ENCODE measurements at places on chromosomes 3 and 15.

DNA sequence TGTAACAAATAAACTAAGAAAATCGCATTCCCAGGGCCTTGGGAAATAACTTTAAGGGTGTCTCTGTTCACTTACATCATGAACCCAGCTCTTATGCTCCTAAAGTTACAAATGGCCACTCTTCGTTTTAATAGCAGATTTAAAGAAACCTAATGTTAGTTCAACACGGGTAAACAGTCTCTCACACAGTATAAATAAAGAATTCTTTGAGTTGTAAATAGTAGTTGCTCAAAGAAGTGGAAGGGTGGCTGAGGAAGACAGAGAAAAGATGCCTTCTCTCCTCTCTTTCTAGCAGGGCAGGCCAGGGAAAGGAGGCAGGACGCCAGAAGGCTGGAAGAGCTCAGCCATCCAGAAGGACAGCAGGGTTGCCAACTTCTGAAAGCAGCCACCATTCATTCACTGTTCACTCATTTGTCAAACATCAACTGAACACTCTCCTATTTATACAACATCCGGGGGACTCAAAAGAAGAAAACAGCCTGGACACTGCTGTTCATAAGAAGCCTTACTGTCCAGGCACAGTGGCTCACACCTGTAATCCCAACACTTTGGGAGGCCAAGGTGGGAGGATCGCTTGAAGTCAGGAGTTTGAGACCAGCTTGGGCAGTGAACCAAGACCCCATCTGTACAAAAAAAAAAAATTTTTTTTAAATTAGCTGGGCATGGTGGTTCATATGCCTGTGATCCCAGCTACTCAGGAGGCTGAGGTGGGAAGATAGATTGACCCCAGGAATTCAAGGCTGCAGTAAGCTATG is 47.3 kb downstream of the WWTR1 start:
- DNase-seq: no peak

DNA sequence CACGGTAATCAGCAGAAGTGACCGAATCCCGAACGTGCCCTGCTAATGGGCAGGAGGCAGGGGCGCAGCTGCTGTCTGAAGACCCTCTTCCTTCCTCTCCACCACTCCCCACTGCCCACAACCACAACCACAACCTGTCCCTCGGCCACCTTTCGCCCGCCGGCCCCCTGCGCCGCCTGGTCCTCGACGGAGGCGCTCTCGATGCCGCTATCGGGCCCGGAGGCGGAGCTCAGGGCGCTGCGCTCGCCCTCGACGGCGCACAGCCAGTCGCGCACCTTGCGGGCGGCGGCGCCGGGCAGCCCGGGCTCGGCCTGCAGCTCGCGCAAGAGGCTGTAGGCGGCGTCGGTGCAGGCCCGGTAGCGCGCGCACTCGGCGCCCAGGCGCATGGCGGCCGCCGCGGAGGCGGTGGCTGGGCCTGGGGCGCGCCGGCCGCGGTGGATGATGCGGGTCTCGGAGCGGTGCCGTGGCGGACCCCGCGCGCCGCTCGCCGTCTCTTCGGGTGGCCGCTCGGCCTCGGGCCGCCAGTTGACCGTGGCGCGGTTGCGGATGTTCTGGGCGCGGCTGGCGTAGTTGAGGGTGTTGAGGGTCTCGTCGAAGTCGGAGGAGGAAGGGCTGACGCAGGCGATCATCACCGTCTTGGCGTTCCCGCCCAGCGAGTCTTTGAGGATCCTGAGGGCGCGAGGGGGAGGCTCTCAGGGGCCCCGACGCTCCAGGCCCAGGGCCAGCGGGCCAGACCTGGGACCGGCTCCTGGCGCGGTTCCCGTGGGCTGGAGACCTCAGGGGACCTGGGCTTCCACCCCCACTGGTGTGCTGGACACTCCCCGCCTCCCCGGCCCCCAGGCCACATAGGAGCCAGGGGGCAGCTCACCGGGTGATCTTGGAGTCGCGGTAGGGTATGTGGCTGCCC is 6.9 kb downstream of the KIF7 start:
- DNase-seq: no peak

DNA sequence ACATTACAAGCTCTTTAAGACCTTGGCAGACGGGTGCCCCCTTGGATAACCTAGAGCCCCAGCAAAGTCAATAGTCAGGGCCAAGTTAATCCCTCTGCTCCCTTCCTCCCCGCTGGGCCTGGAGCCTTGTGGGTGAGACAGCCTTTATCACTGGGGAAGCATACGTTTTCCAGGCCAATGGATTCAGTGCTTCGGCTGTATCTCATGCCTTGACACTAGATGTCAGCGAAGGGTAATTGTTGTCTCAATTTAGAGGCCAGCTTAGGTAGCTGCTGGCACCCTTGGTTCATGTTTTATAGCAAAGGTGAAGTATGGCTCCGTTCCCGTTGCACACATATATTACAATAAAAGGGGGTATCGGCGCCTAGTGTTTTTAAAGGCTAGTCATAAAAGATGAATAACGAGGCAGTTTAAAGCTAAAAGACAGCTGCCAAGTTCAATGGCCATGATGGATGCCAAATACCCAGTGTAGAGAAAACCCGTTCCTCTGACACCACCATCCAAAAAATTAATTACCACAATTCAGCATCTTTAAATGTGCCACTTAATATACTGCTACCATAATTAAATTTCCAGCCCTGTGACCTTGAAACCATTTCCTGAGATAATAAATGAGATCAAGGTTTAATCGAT is 52.3 kb upstream of the BNIP2 start:
- DNase-seq: no peak

DNA sequence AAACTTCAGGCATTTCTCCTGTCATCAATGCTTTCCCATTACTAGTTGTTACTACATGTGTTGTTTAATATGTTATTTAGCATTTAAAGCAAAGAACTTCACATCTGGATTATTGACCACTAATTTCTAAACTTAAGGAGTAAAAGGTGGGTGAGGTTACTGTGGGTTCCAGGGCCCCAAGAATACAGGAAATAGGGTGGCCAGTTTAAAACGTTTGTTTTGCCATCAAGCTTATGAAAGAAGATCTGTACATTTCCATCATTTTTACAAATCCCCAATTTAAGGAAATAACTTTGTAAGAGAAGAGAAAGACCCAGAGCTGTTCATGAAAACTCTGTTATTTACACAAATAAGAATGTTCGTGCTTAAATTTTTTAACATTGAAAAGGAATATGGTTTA is 54.5 kb upstream of the ACKR4 start:
- no peak for DNase-seq

- no peak for DNase-seq
These were observed 9.4 kb upstream of the MESP1 start for GRCh38 chr15:89760303-89761008.

DNA sequence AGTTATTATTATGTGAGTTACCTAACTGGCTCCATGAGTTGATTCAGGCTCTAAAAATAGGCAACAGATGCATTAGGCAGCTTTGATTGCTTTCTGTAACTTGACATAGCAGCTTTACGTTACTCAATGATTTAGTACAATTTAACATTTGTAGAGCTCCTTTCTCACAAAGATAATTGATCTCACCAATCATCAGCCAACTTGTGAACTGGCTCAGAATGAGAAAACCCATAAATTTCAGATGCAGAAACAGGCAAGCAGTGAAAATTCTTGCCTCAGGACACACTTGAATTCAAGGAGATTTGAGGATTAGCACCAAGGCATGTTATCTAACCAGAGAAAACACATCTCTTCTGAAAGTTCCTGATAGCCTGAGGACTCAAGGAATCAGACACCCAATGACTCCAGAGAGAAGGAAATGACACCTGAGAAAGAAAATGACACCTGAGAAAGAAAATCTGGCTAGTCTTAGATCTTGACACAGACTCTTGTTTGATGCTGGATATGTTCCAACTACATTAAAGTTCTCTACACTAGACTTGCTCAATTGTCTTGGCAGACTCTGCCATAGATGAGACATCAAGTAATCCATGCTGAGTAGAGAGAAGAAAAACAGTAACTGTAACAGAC is 315.1 kb upstream of the CBLB start:
- no peak for DNase-seq

GRCh38 chr3:123202451-123202850 is 708 bp downstream of the SEC22A start:
- DNase-seq: no peak

GRCh38 chr3:58293516-58293915 is 12.5 kb upstream of the RPP14 start:
- DNase-seq: peak; percentile 50

GRCh38 chr3:66052721-66053549 is 14.2 kb upstream of the MAGI1 start:
- no peak for DNase-seq

GRCh38 chr3:37642670-37643598 is 218.7 kb upstream of the CTDSPL start:
- DNase-seq: no peak

DNA sequence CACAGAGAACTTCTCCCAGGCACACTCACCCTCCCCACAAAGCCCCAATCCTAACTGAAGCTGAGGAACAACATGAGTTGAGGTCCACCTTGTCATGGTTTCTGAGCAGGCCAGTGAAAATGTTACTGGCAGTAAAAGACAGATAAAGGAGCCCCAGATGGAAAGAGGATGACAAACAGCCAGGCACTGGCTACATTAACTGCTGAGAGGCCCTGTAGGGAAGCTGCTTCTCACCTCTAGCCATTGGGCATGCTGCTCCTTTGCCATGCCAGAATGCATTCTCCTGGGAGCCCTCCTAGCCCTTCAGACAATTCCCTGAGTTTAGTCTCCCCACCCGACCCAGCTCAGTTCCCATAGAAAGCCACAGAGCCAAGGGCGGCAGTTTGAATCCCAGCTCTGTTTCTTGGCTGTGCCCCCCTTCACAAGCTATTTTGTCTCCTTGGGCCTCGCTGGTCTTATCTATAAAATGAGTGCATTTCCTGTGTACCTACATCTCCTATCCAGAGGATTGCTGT is 60.5 kb downstream of the LMCD1 start:
- DNase-seq: no peak

- no peak for DNase-seq
These were observed 141.5 kb downstream of the DUT start for GRCh38 chr15:48472756-48473155.

- no peak for DNase-seq
These were observed 518.4 kb downstream of the FOXP1 start for GRCh38 chr3:71064956-71065763.

DNA sequence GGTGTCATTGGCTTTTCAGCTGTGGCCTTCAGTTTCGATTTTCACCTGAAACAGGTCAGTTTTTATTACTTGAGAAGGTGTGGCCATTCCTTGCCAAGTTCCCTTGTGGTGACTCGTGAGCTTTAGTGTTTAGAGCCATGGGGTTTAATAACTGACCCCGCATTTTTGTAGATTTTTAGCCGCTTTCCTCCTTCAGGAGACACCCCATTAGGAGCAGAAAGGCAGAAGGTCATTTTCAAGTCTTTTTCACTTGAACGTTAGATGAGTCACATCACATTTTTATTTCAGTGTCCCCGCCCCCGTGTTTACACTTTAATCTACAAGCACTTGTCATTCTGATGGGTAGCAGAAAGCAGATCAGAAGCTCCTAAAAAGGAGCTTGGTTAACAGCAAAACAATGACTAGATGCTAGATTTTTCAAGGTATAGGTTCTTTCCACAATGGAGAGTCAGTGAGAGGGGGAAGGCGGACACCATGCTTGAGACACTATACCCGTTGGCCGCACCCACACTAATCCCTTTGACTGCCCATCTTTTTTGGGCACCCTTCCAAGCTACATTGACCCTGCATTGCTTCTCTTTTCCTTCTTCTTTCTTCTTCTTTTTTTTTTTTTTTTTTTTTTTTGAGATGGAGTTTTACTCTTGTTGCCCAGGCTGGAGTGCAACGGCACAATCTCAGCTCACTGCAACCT is 132.7 kb downstream of the GHSR start:
- DNase-seq: no peak

DNA sequence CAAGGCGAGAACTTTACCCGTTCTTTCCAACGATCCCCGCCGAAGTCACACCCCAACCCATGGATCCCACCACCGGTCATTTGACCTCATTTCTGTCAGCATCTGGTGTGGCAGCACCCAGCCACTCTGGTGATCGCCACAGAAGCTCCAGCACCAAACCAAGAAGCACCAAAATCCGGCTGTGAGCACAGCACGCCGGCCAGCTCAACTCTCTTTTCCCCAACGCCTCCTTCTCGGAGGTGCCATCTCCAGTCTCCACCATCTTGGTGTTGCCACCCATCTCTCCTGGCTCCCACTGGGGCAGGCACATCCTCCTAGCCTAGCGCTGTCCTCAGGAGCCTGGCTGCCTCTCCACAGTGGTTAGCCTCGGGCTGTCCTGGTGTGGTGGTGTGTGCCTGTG is 6.5 kb downstream of the MUC4 start:
- DNase-seq: no peak

- DNase-seq: no peak
These were observed 42.4 kb downstream of the RAB6B start for GRCh38 chr3:133853063-133853924.

GRCh38 chr3:195207056-195207455 is 63.9 kb downstream of the XXYLT1 start:
- DNase-seq: no peak

- DNase-seq: no peak
These were observed 14.8 kb downstream of the HRH1 start for GRCh38 chr3:11168881-11169805.

DNA sequence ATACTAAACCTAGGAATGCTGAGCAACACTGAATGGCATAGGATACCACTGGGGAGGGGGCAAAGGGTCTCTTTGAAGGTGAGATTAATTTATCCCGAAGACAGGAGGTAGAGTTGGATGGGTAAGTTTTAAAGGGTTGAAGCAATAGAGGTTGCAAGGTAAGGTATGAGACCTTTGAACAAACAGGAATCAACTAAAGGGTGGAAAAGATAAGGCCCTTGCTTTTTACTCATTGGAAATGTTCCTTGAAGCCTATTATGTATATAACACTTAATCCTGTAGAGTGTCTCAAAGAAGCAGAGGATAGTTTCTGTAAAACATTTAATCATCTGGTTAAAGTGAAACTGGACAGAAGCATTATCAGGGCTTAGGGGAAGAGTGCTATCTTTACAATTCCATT is 5.7 kb downstream of the ABHD5 start:
- DNase-seq: no peak

- no peak for DNase-seq
These were observed 15.7 kb downstream of the VPS18 start for GRCh38 chr15:40909662-40910630.

GRCh38 chr3:133328373-133328772 is 71.5 kb upstream of the BFSP2 start:
- DNase-seq: no peak

DNA sequence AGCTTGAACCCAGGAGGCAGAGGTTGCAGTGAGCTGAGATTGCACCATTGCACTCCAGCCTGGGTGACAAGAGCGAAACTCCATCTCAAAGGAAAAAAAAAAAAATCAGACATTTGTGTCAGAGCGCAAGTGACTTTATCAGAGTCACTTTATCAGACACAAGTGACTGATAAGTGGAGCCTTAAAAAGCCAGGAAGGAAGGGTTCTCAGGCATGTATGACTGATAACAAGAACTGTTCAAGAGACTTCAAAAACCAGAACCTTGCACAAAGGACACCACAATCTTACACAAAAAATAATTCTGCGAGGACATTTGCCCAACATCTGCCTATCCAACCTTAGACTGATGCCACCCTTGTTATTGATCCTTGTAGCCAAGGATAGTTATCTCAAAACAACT is 13.3 kb upstream of the CFAP44 start:
- DNase-seq: no peak

GRCh38 chr3:46414739-46415138 is 7.7 kb downstream of the CCRL2 start:
- DNase-seq: no peak
